ENCODE measurements at places on chromosomes 1 and 21.
A peak's percentile ranks its signal among the peaks of the same experiment; 100 is the strongest.

- DNase-seq = no peak
These were observed 4.4 kb downstream of the NTPCR start for GRCh38 chr1:232954594-232955365.

DNA sequence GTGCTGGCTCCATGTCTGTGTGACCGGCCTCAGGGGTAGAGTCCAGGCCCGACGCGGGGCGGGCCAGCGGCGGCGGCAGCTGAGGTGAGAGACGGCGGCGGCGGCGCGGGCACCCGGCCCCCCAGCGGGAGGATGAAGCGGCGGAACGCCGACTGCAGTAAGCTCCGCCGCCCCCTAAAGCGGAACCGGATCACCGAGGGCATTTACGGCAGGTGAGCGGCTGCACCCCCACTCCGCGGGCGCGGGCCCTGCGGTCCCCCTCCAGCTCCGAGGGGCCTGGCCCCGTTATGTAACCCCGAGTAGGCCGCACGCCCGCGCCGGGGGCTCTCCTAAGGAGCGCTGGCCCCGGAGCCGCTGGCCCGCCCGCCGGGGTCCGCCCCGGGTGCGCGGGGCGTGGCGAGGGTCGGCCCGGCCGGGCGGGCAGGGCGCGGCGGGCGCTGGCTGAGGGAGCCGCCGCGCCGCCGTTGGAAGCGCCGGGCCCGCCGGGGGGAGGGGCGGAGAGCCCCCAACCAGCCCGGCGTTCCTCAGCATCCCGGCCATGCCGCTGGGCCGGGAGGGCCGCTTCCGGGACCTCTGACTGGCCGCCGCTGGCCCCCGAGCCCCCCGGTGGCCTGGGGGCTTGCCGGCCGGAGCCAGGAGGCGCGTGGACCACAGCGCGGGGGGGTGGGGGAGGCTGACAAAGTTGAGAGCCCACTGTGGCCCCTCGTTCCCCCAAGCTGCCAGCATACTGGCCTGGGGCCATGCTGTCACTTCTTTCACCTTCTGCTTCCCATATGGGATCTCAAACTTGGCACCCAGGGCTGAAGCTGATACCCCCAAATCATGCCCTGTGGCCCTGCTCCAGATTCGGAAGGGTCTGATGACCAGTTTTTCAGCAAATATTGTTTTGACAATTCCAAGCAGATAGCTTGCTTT lies 527 bp downstream of the MACO1 start:
- no peak for DNase-seq

DNA sequence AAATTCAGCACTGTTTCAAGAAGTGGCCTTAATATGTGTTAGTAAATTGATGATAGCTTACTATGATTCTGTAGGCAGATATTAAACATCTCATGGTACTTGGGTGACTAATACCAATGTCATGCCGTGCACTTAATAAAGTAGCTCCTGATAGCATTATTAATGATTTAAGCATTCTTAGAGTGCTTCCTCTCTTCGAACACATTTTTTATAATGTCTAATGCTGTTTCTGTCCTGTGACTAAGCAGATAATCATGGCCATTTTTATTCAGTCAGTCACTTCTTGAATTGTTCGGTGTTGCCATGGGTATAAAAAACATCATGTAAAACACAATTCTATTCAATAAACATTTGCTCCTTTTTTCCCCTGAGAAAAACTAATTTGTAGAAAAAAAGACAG lies 804.6 kb upstream of the ADGRL4 start:
- DNase-seq = no peak

- no peak for DNase-seq
These were observed 14.0 kb downstream of the SLC66A1 start for GRCh38 chr1:19325958-19326747.

DNA sequence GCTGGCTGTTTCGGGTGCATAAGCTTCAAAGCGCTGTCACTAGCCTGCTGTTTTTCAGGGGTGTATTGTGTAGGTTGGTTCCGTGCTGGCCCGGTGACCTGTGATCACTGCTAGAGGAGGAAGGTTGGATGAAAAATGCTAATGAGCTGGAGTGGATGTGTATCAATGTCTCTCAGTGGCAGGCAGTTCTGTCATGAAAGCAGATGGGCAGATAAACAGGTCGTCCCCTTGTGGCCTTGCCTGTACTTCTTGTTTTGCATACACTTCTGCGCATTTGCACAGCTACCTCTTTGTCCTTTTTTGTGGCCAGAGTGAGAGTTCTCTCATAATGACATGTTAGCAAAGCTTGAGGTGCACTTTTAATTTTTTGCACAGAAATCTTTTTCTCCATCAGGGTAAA lies 2.9 kb downstream of the SELENON start:
- peak; percentile 70 for DNase-seq

DNA sequence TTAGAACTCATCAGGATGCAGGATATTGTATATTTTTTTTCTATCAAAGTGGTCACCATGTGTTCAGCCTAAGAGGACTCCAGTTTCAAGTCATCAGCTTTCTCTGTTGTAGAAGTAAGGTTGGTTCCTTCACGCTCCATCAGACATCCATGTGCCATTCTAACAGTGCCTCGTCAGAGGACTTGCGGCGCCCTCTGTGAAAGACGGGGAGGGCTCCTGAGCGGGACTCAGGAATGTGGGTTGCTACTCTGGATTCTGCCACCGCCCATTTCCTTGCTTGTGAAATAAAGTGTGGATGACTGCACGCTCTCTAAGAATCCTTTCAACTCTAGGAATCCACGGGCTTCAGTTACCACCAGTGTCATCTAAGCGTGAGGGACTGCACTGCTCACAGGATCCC lies 593.5 kb downstream of the KIF26B start:
- no peak for DNase-seq

DNA sequence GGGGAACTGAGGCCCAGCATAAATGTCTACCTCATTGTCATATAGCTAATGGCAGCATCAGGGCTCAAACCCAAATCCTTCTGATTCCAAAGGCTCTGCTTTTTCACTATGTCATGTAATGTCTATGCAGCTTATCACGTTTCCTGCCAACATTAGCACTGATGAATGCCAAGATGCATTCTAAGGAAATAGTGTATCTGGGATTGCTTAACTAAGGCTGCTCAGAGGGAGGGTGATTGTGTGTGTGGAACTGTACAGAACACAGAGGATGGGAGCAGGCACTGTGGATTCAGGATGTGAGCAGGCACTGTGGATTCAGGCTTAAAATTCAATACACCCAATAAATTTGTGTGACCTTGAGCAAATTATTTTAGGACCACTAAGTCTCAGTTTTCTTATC lies 456.4 kb upstream of the DEPDC1 start:
- DNase-seq = no peak

GRCh38 chr1:16922885-16923431 lies 1.2 kb downstream of the CROCC start:
- no peak for DNase-seq

DNA sequence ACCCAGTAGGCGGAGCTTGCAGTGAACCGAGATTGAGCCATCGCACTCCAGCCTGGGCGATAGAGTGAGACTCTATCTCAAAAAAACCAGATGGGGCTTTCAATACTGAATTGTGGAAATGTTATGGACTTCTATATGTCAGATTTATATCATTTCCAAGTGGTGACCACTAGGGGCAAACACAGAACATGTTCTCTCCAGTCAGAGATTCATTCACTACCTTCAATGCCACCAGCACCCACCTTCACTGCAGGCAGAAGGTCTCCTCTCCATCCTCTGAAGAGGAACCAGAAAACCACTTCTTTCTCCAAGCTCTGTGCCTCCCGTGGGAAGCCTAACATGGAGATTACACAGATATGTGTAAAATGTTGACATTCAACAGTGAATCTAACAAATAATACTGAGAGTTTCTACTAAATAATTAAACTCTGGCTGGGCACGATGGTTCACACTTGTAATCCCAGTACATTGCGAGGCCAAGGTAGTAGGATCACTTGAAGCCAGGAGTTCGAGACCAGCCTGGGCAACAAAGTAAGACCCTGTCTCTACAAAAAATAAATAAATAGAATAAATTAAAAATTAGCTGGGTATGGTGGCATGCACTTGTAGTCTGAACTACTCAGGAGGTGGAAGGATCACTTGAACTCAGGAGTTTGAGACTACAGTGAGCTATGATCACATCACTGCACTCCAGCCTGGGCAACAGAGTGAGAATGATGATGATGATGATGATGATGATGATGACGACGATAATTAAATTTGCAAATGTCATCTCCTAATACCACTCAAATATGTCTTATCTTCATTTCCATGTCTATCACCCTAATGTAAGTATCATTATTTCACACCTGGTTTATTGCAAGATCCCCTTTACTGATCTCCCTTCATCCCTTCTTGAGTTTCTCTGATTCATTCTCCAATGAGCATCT lies 151.1 kb downstream of the ZNF281 start:
- DNase-seq = no peak

DNA sequence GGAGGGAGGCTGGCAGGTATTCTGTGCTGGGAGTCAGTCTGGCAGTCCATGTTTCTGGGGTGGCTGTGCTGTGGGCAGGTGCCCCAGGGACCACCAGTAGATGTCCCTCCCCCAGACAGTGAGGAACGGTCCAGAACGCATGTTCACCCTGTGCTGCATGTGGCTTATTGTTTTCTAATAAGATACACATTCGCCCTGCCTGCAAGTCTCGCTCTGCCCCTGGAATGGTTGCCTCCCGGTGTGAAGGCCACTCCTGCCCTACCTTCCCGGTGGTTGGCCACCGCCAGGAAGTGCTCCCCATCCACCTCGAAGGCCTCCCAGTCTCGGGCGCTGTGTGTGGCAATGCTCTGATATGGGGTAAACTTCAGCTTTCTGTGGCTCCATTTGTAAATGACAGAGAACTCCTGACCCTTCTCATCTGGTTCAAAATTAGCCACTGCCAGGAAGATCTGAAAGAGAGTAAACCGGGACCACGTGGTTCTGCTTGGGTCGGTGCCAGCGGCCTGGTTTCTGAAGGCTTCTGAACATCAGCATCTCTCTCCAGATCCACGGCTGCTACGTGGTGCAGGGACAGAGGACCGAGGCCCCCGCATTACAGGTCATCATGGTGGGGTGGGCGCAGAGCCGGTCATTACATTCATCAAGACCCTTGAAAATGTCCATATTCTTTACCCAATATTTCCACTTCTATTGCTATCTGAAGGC lies 14.5 kb downstream of the KRTAP10-1 start:
- DNase-seq = no peak

- DNase-seq = no peak
These were observed 34.0 kb upstream of the ABCA4 start for GRCh38 chr1:94154989-94155388.

GRCh38 chr1:80445033-80445432 lies 1355.7 kb upstream of the ADGRL2 start:
- DNase-seq = no peak

DNA sequence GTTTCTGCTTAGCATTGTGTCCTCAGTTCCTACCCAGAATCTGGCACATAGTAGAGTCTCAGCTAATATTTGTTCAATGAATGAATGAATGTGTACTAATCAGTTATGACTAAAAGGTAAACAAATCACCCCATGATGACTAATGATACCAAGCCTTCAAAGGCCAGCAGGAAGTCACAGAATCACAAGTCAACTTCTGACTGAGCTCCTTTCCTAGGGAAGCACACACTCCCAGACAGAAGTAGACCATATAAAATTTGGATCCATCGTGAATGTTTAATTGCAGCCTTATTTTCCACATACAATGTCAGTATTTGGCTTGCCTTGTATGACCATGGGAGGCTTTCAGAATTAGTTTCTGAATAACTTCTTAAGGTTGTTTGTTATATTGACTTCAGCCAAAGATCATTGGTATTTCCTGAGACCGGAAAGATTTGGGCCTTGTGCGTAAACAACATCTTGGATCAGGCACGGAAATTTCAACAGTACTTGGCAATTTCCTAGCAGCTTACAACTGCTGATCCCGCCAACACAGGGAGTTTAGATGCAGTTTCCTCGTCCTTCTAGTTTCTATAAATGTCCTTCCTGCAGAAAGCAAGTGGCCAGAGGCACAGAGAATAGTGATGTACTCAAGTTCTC lies 185.9 kb upstream of the ATP1B1 start:
- no peak for DNase-seq

GRCh38 chr1:230534224-230534623 lies 108.1 kb upstream of the COG2 start:
- DNase-seq = no peak

DNA sequence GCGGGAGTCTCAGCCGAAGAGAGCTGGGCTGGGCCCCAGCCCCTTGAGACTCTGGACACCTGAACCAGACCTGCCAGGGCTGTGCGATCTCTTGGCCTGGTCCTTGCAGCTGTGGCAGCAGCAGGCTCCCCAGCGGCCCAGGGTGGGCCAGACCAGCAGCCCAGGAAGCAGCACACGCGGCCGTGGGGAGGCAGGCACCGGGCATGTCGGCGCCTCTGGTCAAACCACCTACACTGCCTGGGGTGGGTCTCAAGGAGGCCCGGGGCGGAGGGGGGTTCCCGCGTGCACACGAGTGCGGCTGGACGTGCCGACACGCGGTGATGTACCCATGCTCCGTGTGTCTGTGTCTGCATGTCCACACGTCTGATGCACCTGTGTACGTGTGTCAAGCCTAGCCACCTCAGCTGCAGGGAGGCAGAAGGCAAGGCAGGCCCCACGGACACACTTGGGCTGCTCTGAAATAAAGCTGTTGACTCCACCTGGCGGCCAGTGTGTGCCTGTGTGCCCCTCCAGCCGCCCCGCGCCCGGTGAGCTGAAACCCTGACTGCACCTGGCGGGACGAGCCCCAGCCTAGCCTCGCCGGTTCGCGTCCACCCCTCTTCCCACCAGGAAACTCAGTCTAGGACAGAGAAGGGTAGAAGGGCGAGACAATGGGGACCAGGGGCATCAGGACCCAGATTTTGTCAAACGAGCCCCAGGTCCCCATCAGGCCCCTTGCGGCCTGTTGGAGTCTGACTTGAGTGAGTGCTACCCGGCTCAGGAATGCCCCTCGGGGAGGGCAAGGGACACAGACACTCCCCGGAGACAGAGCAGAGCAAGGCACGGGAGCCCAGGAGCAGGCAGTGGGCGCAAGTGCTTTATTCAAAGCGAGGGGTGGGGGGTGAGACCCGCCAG lies 11.6 kb downstream of the SCNN1D start:
- no peak for DNase-seq

- DNase-seq = no peak
These were observed 1.9 kb downstream of the RGS18 start for GRCh38 chr1:192160196-192160595.

DNA sequence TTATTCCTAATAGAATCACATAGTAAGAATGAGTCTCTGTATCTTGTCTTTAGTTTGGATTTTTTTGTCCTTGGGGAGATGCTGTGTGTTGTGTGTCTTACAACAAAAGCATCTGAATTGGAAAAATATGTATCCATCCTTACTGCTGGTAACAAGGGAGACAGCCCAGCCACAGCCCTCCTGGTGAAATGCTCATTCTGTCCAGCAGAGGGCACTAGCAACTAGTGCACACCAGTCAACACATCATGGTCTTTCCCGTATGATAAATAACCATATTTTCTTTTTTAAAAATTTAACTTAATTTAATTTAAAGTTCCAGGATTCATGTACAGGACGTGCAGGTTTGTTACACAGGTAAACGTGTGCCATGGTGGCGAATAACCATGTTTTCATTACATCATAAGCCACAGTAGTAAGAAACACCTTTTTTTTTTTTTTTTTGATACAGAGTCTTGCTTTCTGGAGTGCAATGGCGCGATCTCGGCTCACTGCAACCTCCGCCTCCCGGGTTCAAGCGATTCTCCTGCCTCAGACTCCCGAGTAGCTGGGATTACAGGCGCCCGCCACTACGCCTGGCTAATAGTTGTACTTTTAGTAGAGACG lies 245.1 kb downstream of the PTBP2 start:
- DNase-seq = no peak

- no peak for DNase-seq
These were observed 23.6 kb downstream of the COA6 start for GRCh38 chr1:234396871-234397270.
